ENCODE measurements at places on chromosomes 7 and 10. TPM values are rescaled to one million over a fixed set of nuclear protein-coding genes. Genes with fewer than 3 reads are reported as not detected.
A peak's percentile ranks its signal among the peaks of the same experiment; 100 is the strongest.

- DNase-seq, result peak; percentile 42
These were observed 171.4 kb downstream of the ST7 start for GRCh38 chr7:117124591-117125220.

DNA sequence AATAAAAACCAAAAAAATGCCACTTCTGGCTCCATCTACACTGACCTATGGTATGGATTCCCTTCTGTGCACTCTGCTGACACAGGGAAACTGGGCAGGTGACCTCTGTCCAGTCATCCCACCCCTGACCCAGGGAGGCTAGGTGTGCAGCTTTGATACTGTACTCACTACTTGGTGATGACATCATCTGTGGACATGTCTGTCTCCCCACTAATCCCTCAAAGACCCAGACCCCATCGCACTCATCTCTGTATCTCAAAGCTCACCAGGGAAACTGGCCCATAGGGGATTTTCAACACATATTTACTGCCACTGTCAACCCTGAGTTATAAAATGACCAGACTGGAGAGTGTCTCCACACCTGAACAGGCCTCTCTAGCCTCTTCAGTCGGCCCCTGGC is 10.6 kb downstream of the SGMS1 start:
- DNase-seq, result no peak

- DNase-seq, result no peak
These were observed 93.8 kb downstream of the ZRANB1 start for GRCh38 chr10:125035588-125036295.

DNA sequence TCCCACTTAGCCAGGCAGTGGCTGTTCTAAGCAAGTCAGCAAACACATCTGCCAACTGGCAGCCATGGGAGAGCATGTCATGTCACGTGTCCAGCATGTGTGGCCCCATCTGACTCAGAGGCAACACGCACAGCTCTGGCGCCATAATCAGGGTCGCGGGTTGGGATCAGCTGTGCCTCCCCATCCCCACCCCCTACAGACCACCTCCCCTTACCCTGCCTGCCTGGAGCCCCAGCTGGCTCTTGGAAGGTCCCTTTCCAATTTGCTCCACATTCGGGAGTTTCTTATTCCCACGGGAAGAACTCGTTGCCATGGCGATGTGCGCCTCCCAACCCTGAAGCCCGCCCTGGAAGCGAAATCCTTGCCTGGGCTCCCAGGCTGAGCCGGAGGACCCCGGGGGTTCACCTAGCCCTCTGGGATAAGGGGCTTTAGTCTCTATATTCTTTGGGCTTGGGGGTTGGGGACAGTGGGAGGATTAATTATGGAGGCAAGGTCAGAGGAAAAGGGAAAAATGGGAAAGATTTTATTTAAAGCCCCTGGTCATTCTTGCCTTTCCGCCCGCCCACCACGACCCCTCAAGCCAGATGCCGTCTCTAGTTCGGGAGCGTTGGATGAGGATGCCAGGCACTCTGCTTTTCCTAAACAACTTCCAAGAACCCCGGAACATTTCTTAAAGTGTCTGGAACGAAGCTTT is 283.7 kb downstream of the ZEB1 start:
- no peak for DNase-seq

DNA sequence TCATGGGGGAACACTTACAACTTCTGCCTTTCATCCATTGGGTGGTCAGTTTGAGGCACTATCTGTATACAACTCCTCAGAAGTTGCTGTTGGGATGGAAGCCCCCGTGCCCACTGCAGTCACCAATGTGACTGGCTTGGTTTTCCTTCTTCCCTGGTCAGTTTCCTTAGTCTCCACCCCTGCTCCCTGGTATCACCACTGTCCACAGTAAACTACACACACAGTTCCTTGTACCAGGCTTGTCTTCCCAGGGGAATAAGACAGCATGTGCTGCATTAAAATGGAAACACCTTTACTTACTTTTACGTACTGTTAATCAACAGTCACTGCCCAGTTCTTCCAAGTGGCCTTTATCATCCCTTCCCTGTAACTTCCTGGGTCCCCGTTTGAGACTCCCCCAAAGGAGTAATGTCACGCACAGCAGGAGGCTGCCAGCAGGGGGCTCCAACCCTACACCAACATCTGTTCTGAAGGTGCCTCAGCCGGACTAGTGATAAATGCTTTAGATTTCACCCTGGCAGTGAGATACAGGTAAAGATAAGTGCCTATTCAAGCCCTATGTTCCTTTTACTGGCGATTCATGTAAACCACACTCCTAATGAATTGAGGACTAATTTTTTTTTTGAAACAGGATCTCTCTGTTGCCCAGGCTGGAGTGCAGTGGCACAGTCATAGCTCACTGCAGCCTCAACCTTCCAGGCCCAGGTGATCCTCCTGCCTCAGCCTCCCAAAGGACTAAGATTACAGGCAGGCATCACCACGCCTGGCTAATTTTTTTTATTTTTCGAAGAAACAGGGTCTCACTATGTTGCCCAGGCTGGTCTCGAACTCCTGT is 45.3 kb upstream of the PIK3AP1 start:
- peak; percentile 75 for DNase-seq

- no peak for DNase-seq
These were observed 510.1 kb downstream of the ARL4A start for GRCh38 chr7:13197501-13197900.

- DNase-seq, result no peak
These were observed 138.3 kb upstream of the PALS2 start for GRCh38 chr7:24434972-24435371.

DNA sequence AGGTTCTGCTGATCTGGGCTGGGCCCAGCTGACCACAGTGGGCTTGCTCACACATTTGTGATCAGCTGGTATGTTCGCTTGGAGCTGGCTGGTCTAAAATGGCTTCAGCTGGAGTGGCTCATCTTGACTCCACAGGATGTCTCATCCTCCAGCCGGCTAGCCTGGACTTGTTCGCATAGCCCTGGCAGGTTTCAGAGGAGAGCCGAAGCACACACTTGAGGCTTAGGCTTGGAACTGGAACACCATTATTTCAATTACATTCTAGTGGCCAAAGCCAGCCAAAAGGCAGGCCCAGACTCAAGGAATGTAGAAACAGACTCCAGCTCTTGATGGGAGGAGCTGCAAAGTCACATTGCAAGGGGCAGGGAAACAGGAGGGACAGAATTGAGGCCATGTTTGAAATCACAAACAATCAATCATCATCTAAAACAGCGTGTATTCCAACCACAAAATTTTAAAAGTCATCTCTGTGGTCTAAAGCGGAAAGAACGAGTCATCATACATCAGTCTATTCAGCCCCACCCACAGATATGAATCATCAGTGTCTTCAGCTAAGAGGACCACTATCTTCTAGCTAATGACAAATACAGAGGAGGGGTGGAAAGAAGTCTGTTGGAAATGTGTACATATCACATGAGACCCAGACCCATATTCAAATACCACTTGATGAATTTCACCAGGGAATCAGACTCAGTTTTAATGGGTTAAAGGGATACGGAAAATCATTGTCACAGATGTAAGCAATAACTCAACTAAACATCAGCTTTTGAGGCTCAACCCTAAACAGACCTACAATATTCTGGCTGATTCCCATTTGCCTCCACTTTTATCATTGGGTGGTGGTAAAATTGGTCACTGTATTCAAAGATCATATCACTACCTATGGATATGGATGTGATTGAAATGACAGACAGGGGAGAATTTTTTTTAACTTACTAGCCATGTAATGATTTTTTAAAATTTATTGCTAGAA is 139.0 kb upstream of the MKLN1 start:
- peak; percentile 35 for DNase-seq

GRCh38 chr7:47482013-47482875 is 99.7 kb downstream of the TNS3 start:
- no peak for DNase-seq

- DNase-seq, result peak; percentile 31
These were observed 32.4 kb upstream of the PWWP2B start for GRCh38 chr10:132364594-132364970.

DNA sequence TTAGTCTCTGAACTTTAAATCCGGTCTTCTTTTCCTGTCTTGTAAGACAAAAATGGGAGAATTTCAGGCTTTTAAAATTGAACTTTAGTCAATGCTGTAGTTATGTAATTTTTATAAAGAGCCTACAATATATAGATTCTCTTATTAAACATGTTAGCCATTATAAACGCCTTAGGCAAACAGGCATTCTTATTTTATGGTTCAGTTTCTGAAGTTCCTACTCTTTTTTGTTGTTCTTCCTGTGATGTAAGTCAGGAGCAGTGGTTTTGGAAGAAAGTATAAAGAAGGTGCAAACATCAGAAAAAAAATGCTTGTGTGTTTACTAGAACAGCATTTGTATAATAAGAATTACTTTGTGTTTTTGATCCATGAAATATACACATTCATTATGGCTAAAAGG is 41.6 kb downstream of the BICC1 start:
- no peak for DNase-seq

DNA sequence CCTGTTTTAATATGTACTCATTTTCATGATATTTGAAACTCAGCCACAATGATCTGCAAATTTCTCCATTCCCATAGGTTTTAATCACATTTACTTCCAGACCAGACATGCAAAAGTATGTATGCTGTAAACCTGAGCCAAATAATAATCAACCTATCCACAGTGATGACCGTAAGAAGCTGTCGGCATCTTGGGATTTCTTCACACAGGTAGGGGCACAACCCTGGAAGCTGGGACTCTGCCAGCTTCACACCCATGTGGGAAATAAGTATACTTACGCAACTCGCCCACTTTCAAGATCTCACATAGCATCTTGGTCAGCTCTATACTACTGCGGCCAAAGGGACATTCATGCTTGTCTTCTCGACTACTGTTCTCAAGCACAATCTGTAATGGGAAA is 352.3 kb downstream of the ELMO1 start:
- no peak for DNase-seq

OR6B1 gene
- total RNA-seq, result not detected

PDZD7 gene
- 0.05 TPM for total RNA-seq
